Cerebellum (tissue), 4 donors: ENCODE measurements at places on chromosomes 3 and 15.

DNA sequence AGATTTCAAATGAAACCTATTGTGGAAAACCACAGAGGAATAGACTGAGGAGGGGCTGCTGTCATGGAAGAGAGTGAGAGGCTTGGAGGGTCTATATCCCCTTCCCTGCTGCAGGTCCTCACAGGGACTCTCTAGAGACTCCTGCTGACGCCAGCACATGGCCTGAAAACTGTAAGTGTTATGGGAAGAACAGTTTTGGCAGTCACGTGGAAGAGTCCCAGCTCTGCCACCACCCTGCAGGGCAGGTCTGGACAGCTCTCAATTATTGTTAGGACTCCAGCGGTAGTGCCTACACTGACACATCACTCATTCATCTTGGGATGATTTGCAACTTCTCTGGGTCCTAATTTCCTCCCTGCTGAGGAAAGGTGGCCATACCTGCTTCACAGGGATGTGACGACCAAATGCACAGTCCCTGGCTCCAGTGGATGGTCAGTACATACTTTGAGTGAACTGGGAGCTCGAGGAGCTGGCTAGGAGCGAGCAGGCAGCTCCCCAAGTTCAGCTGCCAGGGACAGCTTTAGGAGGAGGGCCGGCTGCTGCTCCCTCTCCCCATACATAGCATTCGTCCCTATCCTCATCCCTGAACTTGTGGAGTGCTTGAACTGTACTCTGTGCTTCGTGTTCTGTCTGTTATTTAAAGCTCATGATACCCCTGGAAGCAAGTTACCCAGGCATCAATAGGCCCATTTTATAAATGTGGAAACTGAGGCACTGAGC is 49.2 kb downstream of the CTXND1 start:
- DNase-seq, result peak; percentile 23

DNA sequence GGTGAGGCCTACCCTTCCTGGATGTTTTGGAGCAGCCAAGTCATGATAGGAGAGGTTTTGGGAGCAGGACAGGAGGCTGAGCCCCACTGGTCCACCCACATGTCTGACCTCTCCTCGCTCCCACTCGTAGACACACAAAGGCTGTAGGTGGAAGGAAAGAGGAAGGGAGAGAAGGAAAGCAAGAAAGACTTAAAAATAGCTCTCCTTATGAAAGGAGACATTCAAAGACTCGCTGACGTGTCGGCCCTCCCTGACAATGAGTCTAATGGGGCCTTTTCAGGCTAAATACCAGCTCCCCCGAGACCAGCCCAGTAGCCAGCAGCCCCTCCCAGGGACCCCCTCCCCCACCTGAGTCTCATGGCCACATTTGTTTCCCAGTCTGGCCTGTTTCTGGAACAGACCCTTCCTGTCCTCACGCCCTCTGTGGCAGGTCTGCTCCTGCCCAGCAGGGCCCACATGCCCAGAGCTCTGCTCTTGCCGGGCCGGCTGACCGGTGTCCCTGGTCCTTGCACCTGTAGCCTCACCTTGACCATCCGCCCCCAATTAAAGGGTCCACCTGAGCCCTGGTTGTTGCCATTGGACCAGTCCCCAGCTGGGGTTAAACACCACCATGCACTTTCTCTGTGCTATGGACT is 49.3 kb downstream of the FGD5 start:
- no peak for DNase-seq

- no peak for DNase-seq
Observed at GRCh38 chr3:48086705-48087104, 70.5 kb upstream of the MAP4 start.

DNA sequence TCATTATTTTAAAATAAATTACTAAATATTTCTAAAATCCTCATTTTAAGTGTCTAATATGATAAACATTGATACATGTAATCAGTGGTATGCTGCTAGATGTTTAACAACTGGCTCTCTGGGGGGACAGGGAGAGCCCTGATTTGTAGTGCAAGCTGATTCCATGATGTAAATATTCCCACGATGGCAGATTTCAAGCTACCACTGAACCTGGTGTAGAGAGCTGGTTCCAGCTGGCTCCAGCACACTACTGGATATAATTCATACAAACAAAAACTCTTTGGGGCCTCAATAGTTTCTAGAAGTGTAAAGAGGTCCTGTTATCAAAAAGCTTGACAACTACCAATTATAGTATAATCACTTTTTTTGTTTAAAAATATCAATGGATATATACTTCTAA is 316.2 kb downstream of the SLC9A9 start:
- no peak for DNase-seq

GRCh38 chr3:24406900-24407299 is 87.8 kb downstream of the THRB start:
- DNase-seq, result no peak

DNA sequence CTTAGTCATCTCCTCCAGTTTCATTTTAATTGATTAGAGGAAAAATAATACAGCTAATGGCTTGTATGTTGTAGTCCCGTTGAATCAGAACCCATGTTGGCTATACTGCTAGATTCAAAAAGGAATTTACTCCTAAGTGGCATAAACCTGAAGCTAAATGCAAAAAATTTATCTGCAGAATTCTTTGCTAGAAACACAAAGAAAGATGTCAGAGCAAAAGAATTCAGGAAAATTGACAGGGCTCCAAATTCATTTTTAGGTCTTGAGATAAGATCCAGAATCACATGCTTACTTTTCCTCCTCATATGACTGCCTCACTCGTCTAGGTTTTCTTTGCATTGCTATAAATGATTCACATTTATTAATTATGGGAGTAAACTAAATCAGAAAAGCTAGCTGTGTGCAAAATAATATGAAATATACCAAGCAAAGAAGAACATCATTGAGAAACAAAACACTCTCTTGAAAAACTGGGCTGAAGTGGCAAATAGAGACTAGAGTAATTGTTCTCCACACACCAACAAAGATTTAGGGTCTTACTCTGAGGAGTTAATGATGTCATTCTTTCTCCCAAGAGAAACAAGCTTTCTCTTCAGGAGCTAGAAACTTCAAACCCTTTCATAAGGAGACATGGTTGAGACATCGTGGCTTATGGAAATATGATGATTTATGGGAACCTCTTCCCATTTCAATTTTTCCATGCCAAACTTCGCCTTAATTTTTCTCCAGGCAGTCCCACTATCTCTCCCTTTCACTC is 94.8 kb upstream of the FEZF2 start:
- DNase-seq, result no peak

- no peak for DNase-seq
Observed at GRCh38 chr3:155895379-155895900, 25.0 kb downstream of the GMPS start.

- no peak for DNase-seq
Observed at GRCh38 chr3:197793247-197793646, 2.2 kb downstream of the LRCH3 start.

- DNase-seq, result no peak
Observed at GRCh38 chr3:127589600-127590281, 792 bp downstream of the TPRA1 start.

DNA sequence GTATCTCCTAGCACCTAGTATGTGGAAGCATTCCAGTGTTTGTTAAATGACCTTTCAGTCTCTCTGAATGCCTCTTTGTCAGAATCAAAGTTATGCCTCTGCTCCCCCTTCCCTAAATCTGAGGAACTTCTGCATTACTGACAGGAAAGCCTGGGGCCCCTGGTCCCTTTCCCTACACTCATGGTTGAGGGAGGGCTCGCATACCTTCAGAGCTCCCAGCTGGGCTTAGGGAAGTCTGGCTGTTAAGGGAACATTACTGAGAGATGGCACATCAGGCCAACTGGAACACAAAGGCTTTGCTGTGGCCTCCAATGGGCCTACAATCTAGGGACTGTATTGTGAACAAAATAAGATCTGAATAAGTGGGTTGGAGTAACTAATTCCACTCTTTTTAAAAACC is 10.3 kb downstream of the PKM start:
- no peak for DNase-seq

DNA sequence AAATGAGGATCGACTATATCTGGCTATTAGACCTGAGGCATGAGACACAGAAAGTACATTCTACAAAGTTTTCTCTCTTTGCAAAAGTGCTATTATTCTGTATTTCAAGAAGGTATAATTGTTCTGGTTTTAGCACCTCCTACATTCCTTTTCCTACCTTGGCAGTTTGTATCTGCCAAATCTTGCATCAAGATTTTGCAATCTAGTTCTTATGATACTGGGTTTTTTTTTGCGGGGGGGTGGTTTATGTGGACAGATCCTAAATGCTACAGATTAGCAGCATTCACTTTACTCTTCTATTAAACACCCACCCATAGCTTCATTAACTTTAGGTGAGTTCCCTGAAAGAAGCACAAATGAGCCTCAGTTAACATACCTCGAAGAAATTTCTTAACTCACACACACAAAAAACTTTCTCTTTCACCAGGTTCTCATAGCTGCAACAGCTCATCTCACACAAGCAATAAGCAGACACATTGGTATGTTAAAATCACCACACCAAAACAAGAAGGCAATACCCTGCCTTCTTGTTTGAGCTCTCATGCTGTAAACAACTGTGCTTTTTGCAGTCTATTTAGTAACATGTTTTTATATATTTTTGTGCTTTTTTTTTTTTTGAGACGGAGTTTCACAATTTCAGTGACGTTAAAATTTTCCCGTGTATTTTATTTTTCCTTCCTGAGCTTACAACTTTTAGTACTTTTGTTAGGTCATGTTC is 73.0 kb upstream of the VGLL4 start:
- DNase-seq, result no peak

GRCh38 chr3:49717211-49717958 is 2.1 kb downstream of the AMIGO3 start:
- DNase-seq, result no peak

DNA sequence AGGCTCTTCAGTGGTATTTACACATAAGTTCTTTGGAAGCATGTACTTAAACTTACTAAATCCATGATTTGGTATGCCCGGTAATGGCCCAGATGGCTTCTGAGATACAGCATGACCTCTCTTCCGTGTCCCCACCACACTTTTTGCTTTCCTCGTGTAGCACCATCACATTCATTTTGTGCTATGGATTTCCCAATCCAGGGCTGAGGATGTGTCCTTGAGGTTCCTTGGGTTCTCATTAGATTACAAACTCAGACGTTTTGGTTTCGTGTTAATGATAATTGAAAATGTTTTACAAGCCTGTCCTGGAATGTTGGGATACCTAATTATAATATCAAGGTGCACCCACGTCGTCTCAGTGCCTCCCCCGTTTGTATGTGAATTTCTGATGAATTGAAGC is 7.3 kb downstream of the ABHD2 start:
- no peak for DNase-seq

DNA sequence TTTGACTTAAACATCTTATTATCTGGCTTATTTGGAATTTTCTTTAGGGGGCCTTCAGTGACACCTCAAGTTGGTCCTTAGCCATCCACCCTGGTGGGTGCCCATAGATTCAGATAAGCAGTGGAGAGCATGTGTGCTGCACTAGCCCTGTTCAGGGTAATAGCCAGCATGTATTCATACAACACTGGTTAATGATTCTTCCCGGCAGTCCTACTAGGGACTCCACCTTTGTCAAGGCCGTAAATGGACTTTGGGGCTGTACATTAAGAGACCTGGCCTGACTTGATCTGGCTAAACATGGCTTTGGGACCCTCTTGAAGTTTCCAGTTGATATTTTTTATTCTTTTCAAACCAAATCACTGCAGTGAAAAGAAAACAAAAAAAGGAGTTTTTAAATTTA is 125.8 kb downstream of the PTPRG start:
- no peak for DNase-seq
